ENCODE measurements at places on chromosomes 2 and 18.

DNA sequence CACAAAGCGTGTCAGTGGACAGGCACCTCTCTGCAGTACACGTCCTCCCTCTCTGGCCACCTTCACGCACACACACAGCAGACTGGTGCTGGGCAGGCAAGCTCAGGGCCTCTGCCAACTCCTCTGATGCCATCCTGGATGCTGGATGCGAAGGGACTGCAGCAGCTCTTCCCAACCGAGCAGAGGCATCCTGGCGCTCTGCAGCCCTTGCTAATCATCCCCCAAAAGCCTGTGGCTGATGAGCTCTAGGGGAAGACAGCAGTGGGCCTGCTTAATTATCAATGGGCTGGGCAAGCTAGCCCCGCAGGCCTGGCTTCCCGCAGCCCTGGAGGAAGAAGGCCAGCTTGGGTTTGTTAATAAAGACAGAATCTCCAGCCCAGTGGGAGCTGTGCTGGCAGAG is 71.3 kb upstream of the TEX51 start:
- DNase-seq, result no peak

GRCh38 chr2:209145941-209146681 is 277.7 kb upstream of the MAP2 start:
- DNase-seq, result no peak

DNA sequence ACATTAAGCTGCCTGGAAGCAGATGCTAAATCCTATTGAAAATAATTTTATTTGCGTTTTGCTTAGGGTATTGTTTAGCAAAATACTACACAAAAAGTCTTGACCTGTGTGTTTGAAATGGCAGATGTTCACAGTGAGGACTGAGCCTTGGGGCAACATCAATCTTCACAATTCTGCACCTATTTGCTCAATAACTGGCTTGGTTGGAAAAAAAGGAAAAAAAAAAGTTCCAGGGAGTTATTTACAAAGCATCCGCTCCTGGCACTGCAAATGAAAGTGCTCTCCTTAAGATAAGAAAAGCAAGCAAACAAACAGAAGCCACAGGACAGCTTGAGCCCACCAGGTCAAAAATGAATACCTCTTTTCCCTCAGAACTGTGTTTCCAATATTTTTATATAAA is 77.7 kb downstream of the MAP2 start:
- DNase-seq, result no peak

GRCh38 chr2:39232141-39232540 is 11.6 kb downstream of the CDKL4 start:
- no peak for DNase-seq

DNA sequence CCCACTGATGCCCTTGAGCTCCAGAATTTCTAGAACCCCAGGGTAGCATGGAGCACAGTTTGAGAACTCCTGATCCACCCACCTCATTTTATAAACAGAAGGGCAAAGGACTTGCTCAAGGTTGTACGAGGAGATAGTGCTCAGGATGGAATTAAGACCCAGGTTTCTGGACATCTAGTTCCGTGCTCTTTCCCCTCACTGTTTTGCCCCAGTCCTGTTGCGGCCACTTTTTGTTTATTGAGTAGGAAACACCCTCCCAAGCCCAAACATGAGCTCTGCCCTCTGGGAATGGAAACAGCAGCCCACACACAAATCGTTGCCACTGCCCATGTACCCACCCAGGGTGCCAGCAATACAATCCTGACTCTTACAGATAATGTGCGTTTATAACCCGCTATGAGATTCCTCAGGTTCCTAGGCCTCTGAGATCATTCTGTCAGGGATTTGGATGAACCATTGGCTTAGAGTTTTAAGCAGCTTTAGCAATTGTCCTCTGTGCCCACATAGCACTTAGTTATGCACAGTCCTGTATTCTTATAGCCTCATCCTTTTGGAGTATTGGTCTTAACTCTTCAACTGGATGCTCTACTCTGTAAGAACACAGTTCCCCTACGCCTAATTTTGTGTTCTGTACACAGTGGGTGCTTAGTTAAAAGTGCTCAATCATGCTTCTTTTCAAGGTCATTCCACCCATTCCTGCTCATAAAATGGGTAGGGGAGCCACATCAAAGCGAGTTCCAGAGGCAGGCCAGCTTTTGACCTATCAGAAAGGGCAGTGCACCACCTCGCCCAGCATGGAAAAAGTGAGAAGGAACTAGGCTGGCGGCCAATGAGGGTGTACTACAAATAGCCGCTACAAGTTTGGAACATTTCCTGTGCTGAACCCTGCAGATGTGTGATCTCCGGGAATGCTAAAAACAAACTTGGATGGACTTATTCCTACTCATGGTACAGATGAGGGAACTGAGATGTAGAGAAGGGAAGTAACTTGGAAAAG is 60.3 kb upstream of the IGFBP2 start:
- no peak for DNase-seq

- DNase-seq, result no peak
These were observed 532.7 kb downstream of the TDRD15 start for GRCh38 chr2:21656330-21657075.

GRCh38 chr2:157194097-157194688 is 63.3 kb upstream of the GALNT5 start:
- no peak for DNase-seq

- DNase-seq, result no peak
These were observed 389.9 kb downstream of the TNS1 start for GRCh38 chr2:217612920-217613319.

GRCh38 chr2:6523476-6523875 is 342.2 kb downstream of the CMPK2 start:
- DNase-seq, result no peak

- DNase-seq, result no peak
These were observed 114.7 kb downstream of the DYSF start for GRCh38 chr2:71568103-71568502.

- no peak for DNase-seq
These were observed 78.2 kb upstream of the UXS1 start for GRCh38 chr2:106272216-106272807.

GRCh38 chr18:10660179-10660884 is 134.5 kb downstream of the NAPG start:
- DNase-seq, result no peak

GRCh38 chr2:19883971-19884720 is 17.6 kb downstream of the TTC32 start:
- DNase-seq, result no peak

DNA sequence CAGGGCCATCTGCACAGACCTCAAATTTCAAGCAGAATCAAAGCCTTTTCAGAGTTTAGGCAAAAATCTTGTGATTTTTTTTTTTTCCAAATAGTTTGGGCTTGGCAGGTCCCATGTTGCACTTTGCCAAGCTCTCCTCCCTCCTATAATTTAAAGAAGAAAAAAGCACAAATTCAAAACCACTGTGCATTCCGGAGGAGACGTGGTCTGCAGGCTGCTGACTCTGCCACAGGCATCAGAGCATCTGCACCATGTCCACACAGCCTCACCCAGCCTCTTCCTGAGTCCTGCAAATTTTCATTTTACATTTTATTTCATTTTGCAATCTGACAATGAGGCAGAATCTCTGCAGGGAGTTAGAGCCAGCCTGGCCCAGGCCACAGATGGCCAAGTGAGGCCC is 15.7 kb upstream of the GPC1 start:
- DNase-seq, result no peak

- no peak for DNase-seq
These were observed 65.7 kb upstream of the ZNF236 start for GRCh38 chr18:76756531-76757253.

DNA sequence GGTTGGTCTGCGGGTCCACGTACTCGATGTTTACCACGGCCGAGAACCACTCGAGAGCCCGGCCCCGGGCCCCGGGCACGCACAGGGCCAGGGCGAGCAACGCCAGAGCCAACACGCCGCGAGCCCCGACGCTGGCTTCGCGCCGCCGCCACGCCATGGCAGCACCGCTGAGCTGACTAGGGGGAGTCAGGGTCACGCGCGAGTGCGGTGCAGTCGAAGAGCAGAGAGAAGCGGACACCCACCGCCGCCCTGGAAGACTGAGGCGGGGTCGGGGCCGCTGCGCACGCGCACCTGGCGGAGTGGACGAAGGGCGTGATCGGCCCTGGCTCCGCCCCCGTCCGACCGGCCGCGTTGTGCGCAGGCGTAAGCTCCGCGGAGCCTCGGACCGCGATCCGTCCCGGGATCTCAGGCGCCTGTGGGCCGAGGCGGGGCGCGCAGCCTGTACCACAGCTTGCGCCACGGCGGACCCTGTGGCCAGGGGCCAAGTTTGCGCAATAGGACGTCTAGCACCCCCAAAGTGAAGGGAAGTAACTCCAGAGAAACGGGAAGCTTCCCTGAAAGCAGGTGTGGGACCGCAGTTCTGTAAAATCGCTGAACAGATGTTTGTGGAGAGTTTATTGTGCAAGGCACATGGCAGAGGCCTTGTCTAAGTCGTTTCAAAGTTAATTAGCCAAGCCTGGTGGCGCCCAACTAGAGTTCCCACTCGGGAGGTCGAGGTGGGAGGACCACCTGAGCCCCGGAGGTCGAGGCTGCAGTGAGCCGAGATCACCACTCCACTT is at the start of gene RNF149:
Gene RNF149 (minus strand): TSS at position 270 of the 779 bp plus-strand sequence. CDS start 113 bp downstream, at position 157.
- peak; percentile 93 for DNase-seq

GRCh38 chr2:172655838-172656573 is 79.6 kb upstream of the RAPGEF4 start:
- DNase-seq, result no peak

- no peak for DNase-seq
These were observed 42.5 kb downstream of the FER1L5 start for GRCh38 chr2:96684883-96685576.

GRCh38 chr2:30113617-30114293 is 33.1 kb upstream of the YPEL5 start:
- DNase-seq, result no peak

GRCh38 chr2:48482313-48482712 is 47.6 kb upstream of the STON1 start:
- DNase-seq, result no peak

GRCh38 chr2:85180322-85181133 is 47.3 kb downstream of the TCF7L1 start:
- DNase-seq, result no peak

DNA sequence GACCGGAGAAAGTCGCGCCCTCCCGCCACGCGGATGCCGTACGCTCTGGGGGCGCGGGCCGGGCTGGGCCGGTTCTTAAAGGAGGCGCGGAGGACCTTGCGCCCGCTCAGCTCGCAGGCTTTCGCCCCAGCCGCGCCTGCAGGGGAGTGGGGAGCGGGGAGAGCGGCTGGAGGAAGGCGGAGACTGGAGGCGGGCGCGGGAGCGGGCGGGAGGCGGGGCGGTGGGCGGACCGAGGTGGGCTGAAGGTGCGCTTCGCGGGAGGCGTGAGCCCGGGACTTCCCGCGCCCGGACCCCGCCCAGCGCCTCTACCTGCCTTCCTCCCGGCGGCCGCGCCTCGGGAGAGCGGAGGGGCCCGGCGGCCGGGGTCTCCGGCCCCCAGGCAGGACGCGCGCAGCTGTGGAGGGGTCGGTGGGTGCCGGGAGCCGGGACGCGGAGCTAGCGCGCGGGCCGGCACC is at the start of gene ADRA2B:
Gene ADRA2B (minus strand): TSS at position 148 of the 455 bp plus-strand sequence. CDS start 422 bp downstream, outside the sequence.
- DNase-seq, result peak; percentile 57

DNA sequence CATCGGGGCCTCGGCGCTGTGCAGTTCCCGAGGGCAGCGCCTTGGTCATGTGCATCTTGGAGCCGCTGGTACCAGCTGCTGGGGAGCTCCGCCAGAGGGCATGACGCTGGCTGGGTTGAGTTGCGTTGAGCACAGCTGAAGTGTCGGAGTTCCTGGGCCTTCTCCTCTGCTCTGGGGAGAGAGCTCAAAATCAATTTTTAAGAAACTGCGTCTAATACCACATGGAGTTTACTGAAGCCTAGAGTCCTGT is 48.7 kb downstream of the GREB1 start:
- no peak for DNase-seq

DNA sequence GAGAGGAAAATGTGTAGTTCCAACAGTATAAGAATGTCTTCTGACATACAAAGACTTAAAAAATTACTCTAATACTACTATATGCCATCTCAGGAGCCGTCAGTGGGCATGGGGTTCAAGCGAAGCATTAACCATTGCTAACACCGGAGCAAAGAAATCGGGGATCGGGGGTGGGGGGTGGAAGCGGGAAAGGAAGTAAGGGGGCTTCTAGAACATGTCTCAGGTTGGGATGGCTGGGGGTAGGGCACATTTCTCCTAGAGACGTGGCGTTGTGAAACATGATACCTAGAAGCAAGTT is 702 bp downstream of the LMAN1 start:
- no peak for DNase-seq

GRCh38 chr2:106827158-106827557 is 58.8 kb downstream of the ST6GAL2 start:
- DNase-seq, result no peak

- peak; percentile 79 for DNase-seq
These were observed 864 bp upstream of the XPO1 start for GRCh38 chr2:61538920-61539520.

DNA sequence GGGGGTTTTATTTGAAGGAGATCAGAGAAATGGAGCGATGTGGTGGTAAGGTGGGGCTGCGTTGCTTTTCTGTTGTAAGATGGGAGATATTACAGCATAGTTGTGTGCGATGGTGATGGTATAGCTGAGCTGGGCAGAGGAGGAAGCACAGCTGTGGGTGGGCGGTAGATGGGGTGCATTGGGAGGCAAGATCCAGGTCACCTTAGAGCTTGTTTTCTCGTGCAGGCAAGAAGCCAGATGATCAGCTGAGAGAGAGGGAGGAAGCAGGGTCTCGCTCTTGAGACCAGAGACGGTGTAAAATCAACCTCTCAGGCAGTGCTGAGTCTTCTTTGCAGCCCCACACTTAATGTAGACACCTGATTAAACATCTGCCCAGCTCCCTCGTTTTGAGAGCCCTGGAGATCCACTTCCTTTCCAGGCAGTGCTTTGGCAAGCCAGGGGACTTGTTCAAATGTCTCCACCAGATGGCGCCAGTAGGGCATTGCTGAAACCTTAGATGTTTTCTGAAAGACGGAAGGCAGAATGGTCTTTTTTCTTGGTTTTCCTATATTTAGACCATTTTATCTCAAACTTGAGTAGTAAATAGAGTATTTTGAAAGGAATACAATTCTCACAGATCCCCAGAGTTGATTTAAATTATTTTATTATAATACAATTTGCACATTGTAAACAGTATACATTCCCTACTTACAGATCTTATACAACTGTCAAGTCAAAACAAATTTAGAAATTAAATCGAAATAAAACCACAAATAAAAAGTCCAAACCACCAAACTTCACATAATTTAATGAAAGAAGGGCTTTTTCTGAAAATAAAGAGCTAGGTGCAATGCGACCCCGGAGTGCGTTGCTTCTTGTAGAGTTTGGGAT is 21.1 kb upstream of the LYPD6B start:
- DNase-seq, result peak; percentile 71

DNA sequence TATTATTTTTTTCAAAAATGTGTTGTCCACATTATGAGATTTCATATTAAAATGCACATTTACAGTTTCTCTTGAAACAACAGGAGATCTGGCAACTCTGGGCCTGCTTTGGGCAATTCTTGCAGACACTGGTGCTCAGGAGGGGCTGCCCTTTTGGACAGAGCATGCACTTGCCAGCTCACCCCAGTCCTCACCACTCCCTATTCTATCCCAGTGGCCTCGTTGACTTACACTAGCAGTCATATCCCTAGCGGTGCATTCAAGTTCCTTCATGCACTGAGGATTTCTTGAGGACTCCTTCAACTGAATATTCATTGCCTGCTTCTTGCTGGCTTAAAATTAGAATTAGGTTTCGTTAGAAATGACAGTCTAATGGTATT is 87.9 kb upstream of the FHL2 start:
- DNase-seq, result no peak

Measured in naive thymus-derived CD8-positive, alpha-beta T cell (primary cell).